ENCODE measurements at places on chromosomes 4 and X. TPM values are rescaled to one million over a fixed set of nuclear protein-coding genes. Genes with fewer than 3 reads are reported as not detected.

GRCh38 chr4:63618883-63619718 is 790.1 kb downstream of the TECRL start:
- DNase-seq, result no peak

GRCh38 chr4:51885363-51885762 is 42.4 kb downstream of the DCUN1D4 start:
- no peak for DNase-seq

- no peak for DNase-seq
Measured at GRCh38 chrX:141133272-141133671, 43.7 kb downstream of the LDOC1 start.

- DNase-seq, result no peak
Measured at GRCh38 chrX:136963973-136964372, 69.8 kb downstream of the GPR101 start.

GRCh38 chr4:134533068-134533467 is 331.5 kb upstream of the PABPC4L start:
- no peak for DNase-seq

- DNase-seq, result no peak
Measured at GRCh38 chrX:37644381-37645305, 40.9 kb upstream of the XK start.

DNA sequence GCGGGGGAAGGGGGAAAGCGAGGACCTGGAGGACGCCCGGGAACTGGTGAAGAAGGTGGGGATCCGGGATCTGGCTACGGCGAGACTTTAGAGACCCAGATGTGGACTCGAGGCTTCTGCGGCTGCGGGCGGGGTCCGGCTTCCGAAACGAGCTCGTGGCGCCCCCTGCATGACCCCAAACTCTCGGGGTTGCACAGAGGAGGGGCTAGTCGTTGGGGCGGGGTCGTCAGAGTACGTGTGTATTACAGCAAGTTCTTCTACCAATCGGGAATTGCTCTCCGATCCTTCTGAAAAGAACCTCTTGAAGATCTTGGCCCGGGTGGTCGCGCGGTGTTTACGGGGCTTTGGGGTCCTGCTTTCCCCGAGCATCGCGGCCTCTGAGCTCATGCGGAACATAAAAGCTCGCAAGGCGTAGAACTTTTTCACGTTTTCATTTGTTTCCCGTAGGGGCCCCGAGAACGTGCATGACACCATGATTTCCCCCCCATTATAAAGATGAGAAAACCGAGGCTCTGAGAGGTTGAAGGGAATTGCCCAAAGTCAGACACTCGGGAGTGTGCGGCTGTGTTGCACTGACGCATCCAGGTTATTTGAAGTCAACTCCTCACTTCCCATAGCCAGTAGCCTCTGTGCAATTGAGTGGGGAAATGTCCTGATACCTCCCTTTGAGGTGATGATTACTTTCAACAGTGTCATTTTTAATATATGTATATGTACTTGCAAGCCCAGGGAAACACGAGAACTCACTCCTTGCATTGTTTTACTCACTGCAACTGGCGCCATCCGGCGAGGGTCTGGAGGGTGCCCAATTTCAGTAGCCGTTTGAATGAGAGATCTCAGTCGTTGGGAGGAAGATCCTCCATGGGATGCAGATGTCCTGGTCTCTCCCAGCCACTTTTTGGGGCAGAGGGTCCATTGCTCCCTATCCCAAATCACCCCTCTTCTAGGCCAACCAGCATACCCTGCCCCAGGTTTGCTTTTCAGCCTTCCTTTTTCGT is at the start of gene BEND4:
Gene BEND4 (minus strand): TSS at position 149 of the 998 bp plus-strand sequence. CDS start 512 bp downstream, outside the sequence.
- no peak for DNase-seq

DNA sequence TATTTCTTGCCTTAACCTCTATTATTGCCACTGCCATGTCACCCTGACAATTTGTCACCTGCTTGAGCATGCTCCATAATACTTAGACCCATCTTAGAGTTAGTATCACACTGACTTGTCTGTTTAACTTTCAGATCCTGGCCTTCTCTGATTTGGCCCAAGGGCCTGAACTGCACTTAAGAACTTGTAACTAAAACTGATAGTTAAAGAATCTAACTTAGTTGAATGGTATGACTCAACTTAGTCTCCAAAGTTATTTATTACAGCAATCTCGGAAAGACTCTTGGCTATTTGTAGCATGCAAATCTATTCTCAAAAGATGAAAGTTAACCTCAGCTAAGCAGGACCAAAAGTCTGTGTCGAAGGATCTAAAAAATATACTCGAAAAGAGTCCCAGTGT is 72.3 kb downstream of the IGSF1 start:
- DNase-seq, result no peak

- DNase-seq, result no peak
Measured at GRCh38 chr4:90001023-90001422, 106.4 kb downstream of the MMRN1 start.

- DNase-seq, result no peak
Measured at GRCh38 chr4:129581305-129581704, 485.4 kb downstream of the C4orf33 start.

DNA sequence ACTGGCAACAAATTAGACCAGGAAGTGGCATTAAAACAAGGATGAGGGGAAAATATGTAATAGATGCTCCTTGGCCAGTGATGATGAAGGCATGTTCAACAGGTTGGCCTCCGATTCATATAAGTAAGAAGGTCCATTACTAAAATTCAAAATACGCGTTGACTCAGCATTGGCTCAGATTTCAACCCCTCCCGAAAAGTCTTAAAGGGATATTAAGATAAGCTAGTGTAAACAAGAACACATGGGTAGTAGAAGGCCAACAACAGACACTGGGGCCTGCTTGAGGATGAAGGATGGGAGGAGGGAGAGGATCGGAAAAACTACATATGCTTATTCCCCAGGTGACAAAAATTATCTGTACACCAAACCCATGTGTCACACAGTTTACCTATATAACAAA is 19.1 kb upstream of the LAP3 start:
- no peak for DNase-seq

- DNase-seq, result no peak
Measured at GRCh38 chr4:135383356-135384288, 1182.0 kb upstream of the PABPC4L start.

DNA sequence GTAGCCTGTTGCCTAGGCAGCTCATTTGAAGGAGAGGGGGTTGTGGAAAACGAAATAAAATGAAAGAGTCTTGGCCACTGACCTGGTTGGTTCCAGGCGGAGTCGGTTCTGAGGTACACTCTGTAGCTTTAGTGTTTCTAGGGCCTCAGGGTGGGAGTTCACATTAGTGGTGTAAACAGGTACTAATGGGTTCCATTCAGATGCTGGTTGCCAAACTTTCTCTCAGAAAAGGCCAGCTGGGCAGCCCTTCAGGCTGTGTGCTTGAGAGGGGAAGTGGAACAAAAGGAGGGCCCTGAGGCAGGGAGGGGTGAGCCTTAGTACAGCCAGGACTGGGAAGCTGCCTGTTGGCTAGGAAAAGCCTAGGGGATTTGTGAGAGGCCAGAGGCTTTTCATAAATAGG is 24.8 kb downstream of the NHSL2 start:
- DNase-seq, result no peak

DNA sequence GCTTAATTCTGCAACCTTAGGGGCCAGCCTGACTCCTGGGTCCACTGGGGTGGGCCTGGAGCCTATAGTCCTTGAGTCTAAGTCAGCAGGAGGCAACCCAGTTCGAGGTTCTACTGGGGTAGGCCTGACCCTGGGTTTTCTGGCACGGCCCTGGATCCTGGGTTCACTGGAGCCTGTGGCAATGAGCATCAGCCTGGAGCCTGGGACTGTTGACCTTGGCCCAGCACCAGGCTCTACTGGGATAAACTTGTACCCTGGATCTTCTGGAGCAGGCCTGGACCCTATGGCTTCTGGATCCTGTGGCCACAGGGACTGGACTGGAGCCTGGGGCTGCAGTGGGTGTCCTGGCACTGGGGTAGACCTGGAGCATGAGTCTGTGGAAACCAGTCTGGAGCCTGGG is 874.3 kb upstream of the INTU start:
- DNase-seq, result no peak

DNA sequence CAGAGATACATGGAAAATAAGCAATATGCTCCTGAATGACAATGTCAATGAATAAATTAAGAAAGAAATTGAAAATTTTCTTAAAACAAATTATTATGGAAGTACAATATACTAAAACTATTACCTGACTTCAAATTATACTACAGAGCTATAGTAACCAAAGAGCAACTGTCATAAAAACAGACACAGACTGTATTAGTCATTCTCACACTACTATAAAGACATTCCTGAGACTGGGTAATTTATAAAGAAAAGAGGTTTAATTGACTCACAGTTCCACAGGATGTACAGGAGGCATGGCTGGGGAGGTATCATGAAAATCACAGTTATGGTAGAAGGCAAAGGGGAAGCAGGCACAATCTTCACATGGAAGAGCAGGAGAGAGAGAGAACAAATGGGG is 60.0 kb upstream of the CYSLTR1 start:
- DNase-seq, result no peak

DNA sequence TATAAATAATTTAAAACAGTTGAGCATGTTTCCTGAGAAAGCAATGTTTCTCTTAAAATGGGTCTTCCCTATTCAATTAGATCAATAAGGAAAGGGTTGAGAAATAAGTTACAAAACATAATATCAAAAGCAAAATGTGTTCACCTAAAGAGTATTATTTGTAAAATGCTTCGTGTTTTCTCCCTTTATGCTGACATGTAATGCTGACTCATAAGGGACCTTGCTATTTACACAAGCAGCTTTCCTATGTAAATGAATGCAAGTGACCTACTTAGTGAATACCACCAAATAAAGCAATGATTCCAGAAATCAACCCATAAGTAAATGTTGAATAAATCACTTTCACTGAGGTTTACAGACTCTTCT is 91.5 kb downstream of the ELOVL6 start:
- no peak for DNase-seq

- DNase-seq, result no peak
Measured at GRCh38 chr4:186653969-186654368, 69.7 kb downstream of the FAT1 start.

- DNase-seq, result no peak
Measured at GRCh38 chr4:134677209-134677814, 475.7 kb upstream of the PABPC4L start.

The RS1 gene
- total RNA-seq, result 3.9 TPM

The TRMT10A gene
- total RNA-seq, result 3.7 TPM

The CSN1S1 gene
- not detected for total RNA-seq

The RAB39B gene
- total RNA-seq, result 0.95 TPM

The GLRA3 gene
- not detected for total RNA-seq

The SRPX gene
- total RNA-seq, result 59.0 TPM

The REST gene
- total RNA-seq, result 39.5 TPM

The NAP1L3 gene
- total RNA-seq, result 0.95 TPM

The ADD1 gene
- total RNA-seq, result 279 TPM

The MAGEA6 gene
- total RNA-seq, result not detected
